ENCODE measurements at places on chromosomes 12 and 14.

DNA sequence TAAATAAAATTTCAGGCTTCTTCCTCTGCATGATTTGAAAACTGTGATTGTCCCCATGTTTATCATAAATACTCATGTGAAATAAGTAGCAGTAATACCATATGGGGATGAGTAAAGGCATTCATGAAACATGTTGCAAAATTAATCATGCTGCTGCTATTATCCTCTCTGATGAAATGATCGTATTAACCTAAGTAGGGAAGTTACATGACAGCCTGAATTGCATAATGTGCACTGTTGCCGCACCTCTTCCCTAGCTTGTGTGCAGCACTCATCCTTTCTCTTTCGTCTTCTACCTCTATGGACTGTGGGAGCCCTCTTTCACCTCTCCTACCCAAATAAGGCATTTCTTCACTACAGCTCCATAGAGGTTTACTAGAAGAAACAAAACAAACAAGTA is 367.6 kb downstream of the SOX5 start:
- no peak for DNase-seq

DNA sequence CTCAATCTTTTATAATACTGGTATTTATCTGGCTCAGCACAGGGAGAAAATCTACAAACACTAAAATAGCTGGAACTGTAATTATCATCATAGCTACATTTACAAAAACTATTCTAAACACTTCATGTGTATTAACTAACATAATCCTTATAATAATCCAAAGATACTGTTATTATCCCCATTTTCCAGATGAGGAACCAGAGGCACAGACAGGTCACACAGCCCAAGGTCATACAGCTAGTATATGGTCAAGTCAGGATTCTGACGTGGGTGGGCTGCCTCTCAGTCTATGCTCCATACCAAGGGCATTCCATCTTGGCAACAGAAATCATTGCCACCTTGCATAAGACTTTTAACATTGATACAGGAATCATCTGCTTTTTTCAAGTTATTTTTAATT is 11.4 kb downstream of the FERMT2 start:
- DNase-seq = no peak

GRCh38 chr12:62725781-62726180 is 209.2 kb downstream of the PPM1H start:
- DNase-seq = no peak

DNA sequence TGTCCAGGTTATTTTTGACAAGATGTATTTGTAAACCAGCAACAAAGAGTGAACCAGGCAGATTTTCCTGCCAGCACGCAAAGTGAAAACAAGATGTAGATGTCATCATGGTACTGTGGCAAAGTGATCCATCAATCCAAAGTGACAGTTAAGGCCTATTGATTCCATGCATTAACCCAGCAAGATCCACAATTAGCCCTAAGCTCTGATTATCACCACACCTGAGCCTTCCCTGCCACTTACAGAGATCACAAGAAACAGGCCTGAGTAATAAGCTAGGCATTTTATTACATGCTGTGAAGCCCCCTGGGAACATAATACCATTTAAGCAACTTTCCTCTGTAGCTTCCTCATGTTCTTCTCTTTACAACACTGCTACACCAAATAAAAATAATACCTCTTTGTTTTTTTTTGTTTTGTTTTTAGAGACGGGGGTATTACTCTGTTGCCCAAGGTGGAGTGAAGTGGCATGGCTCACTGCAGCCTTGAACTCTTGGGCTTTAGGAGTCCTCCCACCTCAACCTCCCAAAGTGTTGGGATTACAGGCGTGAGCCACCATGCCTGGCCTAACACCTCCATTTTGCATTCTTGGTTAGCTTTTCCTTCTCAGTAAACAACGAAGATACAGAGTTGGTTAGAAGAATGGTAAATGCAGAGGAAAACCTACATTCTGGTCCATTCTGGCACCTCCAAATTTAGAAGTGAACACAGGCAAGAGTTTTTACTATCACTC is 85.5 kb downstream of the STON2 start:
- no peak for DNase-seq

GRCh38 chr12:106157802-106158201 is 19.0 kb upstream of the NUAK1 start:
- DNase-seq = no peak

DNA sequence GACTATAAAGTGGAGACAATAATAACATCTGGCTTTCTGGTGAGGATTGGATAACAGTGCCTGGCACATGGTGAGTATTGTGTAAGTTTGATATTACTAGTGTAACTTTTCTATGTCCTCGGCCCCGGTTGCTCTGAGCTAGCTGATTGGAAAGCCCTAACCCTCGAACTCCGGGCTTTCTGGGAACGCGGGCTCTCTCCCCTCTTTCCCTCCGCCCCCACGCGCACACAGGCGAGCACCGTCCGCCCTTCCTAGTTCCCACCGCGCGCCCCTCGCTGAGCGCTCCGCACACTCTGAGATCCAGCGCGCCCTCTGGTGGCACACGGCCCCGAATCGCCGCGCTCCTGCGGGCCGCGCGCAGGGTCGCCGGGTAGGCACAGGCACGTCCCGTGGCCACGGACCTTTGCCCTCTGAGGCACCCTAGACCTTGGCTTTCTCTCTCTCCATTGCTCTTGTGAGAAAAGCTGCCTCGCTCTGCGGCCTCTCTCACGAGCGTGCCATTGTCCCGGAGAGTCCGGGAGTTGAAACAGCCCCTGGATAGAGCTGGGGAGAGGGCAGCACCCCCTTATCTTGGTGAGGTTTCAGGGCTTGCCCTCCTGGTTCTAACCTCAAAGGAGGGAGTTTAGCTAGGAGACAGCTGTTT is 23.2 kb upstream of the ESRRB start:
- DNase-seq = peak; percentile 82

GRCh38 chr12:1956716-1957115 is 38.3 kb upstream of the CACNA2D4 start:
- DNase-seq = no peak

DNA sequence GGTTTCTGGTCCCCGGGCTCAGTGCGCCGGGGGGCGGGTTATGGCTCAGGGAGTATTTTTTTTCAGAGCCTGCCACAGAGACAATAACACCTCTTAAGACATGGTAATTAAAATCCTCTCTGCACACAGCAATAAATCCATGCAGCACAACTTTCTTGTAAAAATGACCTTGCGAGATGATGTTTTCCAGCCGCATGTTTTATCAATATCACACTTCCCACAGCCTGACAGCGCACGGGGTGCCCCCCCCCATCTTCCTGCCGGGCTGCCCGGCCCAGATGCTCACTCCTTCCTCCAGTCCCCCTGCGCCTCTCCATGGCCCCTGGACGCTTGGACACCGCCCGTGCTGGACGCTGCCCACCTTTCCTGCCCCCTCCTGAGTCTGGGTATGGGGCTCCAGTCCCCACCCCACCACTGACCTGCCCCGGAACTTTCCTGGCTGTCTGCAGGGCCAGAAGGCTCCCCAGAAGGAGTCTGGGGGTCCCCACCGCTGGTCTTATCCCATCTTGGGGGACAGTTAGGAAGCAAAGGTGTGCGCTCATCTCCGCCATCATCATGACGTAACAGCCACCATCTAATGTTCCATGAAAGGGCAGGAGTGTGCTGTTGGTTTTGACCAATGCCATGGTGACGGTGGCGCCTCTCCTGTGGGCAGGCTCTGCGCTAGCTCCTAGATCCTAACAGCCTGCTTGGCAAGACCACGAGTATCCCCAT is 182.9 kb downstream of the KIF26A start:
- no peak for DNase-seq

DNA sequence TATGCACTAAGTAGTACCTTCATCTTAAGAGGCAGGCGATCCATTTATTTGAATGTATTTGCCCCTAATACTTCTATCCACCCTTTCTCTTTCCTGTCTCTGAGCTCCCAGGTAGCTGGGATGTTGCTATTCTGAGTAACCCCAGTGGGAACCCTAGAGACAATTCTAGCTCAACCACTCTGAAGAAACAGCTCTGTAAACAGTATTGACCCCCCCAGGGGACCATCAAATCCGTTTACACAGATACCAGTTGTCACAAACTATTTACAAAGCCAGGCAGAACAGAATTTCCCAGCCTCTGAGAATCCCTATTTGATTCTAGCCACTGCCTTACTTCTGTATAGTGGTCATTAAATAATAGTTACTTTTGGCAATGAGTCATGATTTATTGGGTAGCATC is 64.9 kb downstream of the MIPOL1 start:
- no peak for DNase-seq

- DNase-seq = no peak
These were observed 19.9 kb downstream of the TMEM233 start for GRCh38 chr12:119613319-119613936.

GRCh38 chr12:57473392-57473791 is 6.3 kb downstream of the ARHGAP9 start:
- DNase-seq = no peak

- no peak for DNase-seq
These were observed 3.8 kb downstream of the ZBTB42 start for GRCh38 chr14:104804481-104805325.

DNA sequence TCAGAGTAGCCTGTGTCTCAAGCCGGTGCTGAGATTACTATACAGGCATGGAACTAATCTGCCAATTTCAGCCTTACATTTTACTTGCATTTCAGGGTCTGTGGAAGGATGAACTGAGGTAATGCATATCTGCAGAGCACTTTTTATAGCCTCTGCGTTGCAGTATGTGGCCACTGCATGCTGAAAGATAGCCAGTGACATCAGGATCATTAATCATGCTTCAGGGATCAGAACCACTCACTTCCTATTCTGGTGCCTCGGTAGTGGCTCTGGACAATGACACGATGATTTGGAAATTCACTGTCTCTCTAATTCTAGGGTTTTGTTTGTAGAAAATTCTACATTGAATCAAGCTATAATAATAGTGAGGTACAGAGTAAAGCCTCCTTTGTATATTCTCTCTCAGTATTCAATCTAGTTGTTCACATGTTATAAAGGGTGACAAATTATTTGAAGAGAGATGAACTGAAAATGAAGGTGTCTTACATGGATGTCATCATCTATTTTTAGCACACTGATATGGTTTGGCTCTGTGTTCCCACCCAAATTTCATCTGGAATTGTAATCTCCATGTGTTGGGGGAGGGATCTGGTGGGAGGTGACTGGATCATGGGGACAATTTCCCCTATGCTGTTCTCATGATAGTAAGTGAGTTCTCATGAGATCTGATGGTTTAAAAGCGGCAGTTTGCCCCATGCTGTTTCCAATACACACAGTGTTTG is 554.3 kb upstream of the MIS18BP1 start:
- DNase-seq = no peak

GRCh38 chr14:62691647-62692489 is 353.4 kb downstream of the KCNH5 start:
- DNase-seq = peak; percentile 59

GRCh38 chr12:34625116-34625515 is 602.8 kb downstream of the ALG10 start:
- DNase-seq = no peak

DNA sequence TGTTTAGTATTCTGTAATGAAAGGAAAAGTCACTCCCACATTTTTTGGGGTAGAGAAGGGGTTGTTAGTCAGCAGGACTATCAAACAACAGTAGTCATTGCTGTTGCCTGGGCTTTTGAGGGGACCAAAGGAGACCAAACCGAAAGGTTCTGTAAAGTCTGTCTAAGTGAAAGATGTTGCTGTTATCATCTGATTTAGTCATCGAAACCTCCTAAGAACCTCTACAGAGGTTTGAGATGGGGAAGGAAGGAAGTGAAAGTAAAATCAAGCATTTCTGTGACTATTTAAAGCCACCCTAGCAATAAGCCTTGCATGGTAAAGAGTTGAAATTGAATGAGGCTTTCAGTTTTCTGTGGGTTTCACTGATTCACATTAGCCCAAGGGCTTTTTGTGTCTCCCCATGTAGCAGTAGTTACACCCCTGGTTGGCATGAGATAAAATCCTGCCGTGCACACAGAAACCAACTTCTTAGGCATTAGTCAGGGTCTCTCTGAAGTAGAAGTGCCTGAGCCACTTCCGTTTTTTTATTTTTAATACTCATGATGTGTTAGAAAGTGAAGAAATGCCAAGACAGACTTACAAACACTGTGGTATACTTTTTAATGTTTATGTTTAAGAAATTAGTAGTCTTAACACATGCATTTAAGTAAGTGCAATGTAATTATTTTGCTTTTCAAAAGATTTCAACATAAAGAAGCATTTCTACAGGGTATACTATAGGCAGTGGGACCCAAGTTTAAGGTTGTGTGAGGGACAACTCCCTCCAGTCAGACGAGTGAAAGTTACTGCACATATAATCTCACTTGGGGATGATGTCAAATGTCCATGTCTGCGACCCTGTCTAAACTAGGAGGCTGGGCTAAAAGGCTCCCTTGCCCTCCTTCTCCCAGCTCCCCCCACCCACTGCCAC is 50.4 kb downstream of the DYRK2 start:
- DNase-seq = no peak

DNA sequence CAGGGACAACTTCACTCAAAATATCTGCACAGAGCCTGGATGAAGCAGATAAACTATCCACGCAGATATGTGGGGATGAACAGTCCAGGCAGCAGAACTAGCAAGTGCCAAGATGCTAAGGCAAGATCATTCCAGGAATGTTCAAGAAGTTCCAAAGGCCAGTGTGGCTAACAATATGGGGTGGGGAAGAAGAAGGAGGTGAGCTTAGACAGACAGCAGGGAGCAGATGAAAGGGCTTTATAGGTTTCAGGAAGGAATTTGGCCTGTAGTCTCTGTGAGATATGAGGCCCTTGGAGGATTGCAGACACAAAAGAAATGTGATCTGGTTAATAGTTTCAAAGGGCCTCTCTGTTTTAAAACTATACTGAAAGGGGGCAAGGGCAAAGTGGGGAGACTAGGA is 63.5 kb upstream of the PPM1H start:
- DNase-seq = no peak

- no peak for DNase-seq
These were observed 47.1 kb downstream of the SYNE2 start for GRCh38 chr14:63899953-63900352.

DNA sequence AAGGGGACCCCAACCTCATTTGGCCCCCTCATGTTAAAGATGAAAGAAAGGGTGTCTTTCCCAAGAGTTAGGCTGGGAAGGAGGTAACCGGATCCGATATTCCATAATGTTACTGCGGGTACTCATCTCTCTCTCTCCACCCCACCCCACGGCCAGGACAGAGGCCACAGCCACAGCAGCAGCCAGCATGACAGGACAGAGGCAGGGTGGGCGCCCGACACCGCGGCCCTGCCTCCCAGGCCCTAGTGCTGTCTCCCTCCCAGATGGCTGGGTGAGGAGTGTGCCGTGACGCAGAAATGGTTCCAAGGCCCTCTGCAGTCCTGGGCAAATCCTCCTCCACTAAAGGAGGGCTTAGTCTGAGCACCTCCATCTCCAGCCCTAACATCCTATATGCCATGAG is 6.2 kb downstream of the SLC6A12 start:
- DNase-seq = no peak

DNA sequence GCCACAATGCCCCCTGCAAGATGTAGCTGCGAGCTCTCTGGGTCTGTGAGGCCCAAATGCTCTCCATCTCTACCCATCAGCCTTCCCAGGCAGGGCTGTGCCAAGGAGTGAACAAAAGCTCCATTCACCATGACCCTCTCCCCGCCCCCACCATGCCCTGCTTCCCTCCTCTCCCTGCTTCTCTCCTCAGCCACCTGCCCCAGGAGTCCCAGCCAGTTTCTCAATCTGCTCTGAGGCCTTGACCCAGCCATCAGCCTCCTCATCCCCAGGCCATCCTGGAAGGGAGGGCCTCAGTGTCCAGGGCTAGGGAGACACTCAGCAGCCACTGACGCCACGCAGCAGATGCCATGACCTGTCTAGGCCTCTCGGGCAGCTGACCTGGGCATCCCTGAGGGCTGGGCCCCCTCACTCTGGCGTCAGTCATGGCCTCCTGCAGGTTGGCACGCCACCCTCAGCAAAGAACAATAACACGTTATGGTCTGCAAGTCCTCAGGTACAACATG is 8.5 kb upstream of the KRT5 start:
- no peak for DNase-seq

- DNase-seq = no peak
These were observed 5.9 kb downstream of the C12orf75 start for GRCh38 chr12:105336411-105336810.

All from tongue (tissue), 3 donors.